ENCODE measurements at places on chromosomes 6 and 20.

GRCh38 chr6:79813854-79814709 lies 133.3 kb downstream of the ELOVL4 start:
- peak; percentile 86 for DNase-seq

DNA sequence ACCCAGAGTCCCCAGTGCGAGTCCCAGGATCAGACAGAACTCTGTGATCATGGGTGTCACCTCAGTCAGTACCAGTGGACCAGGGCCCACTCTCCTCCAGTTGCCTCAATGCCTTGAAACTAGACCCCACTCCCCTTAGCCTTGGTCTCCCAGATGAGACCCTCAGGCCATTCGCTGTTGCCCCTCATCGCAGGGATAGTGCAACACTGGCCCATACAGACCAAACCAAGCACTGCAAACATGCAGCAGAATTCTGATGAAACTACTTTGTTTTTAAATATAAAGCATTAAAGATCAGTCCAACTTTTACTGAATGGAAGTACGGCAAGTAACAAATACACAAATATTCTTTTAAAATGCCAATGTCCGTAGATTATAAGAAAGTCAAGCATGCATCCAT lies 101.2 kb upstream of the NT5E start:
- no peak for DNase-seq

GRCh38 chr6:33628401-33628964 lies 7.4 kb downstream of the ITPR3 start:
- no peak for DNase-seq

DNA sequence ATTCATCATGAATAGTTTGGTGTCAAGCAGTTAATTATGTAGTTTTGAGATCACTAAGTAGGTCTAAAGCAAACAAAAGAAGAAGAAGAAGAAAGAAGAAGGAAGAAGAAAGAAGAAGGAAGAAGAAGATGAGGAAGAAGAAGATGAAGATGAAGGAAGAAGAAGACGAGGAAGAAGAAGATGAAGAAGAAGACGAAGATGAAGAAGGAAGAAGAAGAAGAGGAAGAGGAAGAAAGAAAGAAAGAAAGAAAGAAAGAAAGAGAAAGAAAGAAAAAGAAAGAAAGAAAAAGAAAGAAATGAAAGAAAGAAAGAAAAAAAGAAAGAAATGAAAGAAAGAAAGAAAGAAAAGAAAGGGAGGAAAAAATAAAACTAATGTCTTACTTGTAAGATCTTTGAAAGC lies 9.2 kb downstream of the TMC2 start:
- no peak for DNase-seq

DNA sequence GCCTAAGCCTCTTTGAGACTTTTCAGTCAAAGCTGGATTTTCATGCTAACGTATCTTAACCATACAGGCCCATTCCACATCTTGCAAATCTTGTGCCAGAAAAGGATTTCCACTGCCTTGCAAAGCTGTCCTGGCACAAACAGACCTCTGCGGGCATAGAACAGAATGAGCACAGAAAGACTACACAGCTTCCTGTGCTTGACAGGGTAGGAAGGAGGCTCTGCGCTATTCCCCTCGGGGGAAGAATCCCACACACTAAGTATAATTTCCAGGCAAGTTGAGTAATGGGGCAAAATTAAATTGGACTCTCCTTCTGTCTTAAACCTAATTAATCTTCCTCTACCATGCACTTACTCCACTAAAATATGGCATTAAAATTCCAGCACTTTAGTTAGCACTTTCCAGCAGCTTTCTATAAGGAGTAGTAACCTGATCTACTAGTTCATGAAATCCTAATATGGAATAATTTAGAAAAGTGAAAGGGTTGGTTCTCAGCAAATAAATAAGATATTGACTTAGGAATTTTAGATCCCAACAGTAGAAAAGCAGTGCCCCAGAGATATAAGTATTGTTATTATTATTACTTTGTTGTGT lies 532.1 kb upstream of the JAG1 start:
- DNase-seq, result no peak

DNA sequence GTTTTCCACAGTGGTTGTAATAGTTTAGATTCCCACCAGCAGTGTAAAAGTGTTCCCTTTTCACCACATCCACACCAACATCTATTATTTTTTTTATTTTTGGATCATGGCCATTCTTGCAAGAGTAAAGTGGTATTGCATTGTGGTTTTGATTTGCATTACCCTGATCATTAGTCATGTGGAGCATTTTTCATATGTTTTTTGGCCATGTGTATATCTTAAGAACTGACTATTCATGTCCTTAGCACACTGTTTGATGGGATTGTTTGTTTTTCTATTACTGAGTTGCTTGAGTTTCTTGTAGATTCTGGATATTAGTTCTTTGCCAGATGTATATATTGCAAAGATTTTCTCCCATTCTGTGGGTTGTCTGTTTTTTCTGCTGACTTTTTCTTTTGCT lies 820.1 kb downstream of the TENT5A start:
- no peak for DNase-seq

DNA sequence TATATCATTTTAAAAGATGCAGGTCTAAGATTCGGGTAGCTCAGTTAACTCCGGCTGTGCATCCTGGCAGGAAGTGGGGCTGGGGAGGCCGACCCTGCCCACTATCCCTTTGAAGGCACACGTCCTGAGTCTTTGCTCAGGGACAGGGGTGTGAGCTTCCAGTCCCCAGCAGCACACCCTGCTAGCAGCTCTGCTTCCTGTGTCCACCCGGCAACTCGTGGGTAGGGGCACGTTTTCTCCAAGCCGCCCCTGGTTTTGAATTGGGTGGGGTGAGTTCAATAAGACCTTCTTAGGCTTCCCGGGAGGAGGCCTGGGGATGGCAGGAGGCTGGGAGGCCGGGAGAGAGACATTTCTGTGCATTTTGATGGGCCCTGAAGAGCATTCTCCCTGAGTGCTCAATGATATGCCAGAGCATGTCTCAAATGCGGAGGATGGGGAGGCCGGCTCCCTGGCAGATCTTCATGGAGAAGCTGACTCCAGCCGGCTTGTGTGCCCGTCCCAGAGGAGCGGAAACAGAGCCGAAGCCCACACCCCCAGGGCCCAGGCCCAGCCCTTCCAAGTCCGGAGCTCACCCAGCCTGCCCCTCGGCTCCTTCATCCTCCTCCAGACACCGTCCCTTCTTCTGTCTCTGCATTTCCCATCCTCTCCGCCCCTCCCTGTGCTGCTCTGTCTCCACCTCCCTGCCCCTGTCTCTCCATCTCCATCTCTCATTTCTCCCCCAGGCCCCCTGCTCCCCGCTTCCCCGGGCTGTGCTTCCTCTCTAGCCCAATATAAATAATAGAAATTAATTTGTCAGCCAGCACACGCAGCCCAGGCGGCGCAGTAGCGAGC lies 36.3 kb upstream of the ZFAND3 start:
- DNase-seq, result peak; percentile 42

DNA sequence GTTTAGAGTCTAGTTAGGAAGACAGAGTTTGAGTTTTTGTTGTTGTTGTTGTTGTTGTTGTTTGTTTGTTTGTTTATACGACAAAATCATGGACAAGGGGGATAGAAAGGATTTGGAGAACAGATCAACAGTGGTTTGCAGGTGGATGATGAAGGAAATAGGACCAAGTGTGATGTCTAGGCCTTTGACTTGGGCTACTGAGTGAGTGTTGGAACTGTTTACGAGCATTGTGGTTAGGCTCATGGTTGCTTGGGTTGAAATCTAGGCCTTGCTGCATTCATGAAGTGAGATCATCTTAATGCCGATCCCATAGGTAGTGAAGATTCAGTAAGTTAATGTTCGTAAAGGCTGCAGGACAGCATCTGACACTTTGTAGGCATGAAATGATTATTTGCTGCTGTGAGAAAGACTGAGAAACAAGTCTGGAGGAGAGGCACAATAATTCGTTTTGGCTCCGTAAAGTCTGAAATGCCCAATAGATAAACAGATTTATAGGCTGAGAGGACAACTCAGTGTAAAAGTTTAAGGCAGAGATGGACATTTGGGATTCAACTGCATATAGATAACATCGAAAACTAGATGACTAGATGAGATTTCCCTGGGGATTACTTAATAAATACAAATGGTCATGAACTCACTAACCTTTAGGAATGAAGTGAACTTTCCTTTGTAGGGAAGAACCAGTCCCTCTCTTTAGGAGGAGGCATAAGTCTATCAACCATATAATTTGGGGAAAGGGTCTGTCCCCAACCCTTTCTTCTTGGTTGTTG lies 70.0 kb downstream of the HDDC2 start:
- DNase-seq, result no peak

DNA sequence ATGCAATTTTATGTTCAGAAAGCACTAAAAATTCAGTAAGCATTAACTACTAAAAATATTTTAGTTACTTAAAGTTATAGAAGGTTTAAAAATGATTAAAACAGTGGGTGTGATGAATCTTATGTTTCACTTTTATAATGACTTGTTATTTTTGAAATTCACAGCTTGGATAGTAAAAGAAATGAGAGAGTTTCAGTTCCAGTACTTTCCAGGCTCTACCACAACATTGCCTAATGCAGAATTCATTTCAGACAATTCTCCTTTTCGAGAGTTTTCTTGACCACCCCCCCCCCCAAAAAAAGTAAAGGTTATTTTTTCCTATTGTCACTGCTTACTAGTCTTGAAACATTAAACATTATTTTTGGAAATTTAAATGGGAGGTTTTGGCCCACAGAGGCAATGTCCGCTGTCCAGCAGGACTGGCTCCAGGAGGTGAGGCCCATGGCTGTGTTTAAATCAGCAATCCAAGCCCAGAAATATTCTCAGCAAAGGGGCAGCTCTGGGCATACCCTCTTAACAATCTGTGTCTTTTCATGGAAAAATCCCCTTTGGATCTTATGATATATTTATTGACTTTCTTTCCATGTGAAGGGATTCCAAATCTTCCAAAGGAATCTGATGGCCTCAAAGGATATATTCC lies 519.9 kb downstream of the MAFB start:
- DNase-seq, result no peak

GRCh38 chr6:158109748-158110147 lies 58.3 kb downstream of the SERAC1 start:
- no peak for DNase-seq

DNA sequence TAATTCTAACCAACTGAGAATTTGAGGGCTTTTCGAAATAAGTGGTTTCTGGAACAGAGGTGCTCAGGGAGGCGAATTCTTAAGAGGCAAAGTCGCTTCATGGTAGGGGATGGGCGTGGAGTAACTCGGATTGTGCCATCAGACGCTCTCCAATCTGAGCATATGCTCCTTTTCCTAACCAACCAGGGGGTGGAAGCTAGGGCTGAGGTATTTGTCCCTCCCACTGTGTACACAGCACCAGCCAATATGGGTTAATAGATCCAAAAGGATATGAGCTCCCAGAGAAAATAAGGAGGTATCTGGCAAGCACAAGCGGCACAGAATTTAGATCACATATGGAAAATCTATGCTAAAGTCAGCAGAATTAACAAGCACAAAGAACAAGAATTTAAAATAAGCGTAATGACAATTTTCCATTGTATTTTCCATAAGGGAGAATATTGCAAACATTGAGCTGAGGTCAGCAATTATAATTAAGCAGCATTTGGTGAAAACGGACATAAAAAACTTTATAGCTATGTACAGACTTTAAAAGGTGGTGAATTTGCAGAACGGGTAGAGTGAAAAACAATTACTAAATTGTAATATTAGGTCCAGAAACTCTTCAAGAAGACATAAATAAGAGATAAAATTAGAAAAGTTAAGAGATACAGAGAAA lies 55.0 kb upstream of the PHACTR1 start:
- no peak for DNase-seq

GRCh38 chr20:51579137-51579536 lies 36.6 kb upstream of the NFATC2 start:
- no peak for DNase-seq

- no peak for DNase-seq
Observed at GRCh38 chr6:105459864-105460263, 57.0 kb upstream of the PREP start.
